ENCODE measurements at places on chromosomes 2 and 18. TPM values are rescaled to one million over a fixed set of nuclear protein-coding genes. Genes with fewer than 3 reads are reported as not detected.
A peak's percentile ranks its signal among the peaks of the same experiment; 100 is the strongest.

DNA sequence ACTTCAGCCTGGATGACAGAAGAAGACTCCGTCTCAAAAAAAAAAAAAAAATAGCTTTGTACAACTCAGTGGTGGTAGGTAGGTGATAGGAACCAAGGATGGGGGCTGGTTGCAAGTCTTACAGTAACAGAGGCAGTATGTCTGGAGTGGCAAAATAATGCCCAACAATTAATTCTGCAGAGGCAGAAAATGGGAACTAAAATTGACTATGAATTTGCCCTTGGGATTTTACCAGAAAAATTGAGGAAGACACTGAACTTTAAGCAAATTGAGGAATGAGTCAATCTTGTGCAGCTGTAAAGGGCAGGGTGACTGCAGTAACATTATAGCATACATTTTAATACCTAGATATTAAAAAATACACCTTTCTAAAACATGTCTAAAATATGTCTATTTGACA lies 292.1 kb upstream of the FBXO11 start:
- no peak overlapping the region for H3K27ac ChIP-seq
- H3K4me3 ChIP-seq: no peak overlapping the region
- H3K36me3 ChIP-seq: no peaks in the 10 kb centered on the region

DNA sequence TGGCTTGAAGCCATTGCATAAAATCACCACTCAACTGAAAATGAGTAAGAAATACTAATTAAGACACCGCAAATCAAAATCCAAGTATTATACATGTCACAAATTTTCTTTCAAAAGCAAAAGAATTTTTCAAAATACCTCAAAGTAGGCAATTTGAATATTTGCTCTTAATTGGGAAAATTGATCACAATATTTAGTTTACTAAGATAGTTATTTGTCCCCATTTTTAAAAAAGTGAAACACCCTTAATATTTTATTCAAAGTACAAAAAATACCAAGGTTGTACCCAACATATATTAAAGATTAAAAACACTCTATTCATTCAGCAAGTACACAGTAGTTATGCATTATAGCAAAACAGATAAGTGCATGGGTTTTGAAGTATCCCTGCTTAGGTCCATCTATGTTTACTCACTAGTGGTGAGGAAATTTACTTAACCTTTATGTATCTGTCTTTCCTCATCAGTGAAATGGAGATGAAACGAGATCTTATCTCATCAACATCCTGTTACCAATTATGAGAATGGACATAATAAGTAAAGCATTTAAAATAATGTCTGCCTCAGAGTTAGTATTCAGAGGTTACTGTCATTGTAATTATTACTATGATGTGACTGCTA lies 35.1 kb downstream of the VPS54 start:
- H3K4me3 ChIP-seq: no peak overlapping the region
- no peaks in the 10 kb centered on the region for H3K4me1 ChIP-seq
- H3K36me3 ChIP-seq: peaks cover 17% of the 10 kb centered on the region
- no peak overlapping the region for H3K27ac ChIP-seq
- no peak for DNase-seq

GRCh38 chr2:72570413-72570812 lies 255.4 kb downstream of the EXOC6B start:
- H3K27me3 ChIP-seq: no peaks in the 10 kb centered on the region
- no peak for DNase-seq
- H3K4me3 ChIP-seq: no peak overlapping the region
- H3K36me3 ChIP-seq: no peaks in the 10 kb centered on the region

- no peaks in the 10 kb centered on the region for H3K27me3 ChIP-seq
- no peak for DNase-seq
- no peaks in the 10 kb centered on the region for H3K36me3 ChIP-seq
- no peaks in the 10 kb centered on the region for H3K4me1 ChIP-seq
- no peak overlapping the region for H3K27ac ChIP-seq
Observed at GRCh38 chr2:190607014-190607597, 41.8 kb upstream of the NAB1 start.

DNA sequence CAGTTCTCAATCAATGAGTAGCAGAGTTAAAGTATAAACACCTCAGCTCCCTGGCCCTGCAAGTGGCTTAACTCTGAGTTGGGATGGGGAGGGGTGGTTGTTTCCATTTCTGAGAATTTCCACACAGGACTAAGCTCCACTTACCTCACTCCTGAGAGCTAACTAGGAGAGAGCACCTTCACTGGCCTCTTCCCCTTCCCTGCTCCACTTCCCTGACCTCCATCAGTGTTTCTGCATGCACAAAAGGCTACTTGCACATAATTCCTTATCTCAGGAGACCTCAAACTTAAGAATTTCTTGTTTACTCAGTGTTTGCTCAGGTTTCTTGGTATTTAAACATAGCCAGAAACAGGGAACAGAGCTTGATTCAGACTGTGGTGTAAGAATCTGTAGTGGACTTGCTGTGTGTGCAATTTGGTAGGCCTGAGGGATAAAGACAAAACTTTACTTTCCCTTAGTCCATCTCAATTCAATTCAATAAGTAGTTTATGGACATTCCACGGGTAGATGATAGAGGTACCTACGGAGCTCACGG lies 97.2 kb downstream of the PID1 start:
- no peaks in the 10 kb centered on the region for H3K36me3 ChIP-seq
- no peak overlapping the region for H3K27ac ChIP-seq
- H3K4me3 ChIP-seq: no peak overlapping the region
- no peaks in the 10 kb centered on the region for H3K27me3 ChIP-seq

- H3K27me3 ChIP-seq: no peaks in the 10 kb centered on the region
- H3K4me1 ChIP-seq: no peaks in the 10 kb centered on the region
- no peak for DNase-seq
- H3K4me3 ChIP-seq: no peak overlapping the region
Observed at GRCh38 chr2:23482607-23483006, 97.6 kb downstream of the KLHL29 start.

DNA sequence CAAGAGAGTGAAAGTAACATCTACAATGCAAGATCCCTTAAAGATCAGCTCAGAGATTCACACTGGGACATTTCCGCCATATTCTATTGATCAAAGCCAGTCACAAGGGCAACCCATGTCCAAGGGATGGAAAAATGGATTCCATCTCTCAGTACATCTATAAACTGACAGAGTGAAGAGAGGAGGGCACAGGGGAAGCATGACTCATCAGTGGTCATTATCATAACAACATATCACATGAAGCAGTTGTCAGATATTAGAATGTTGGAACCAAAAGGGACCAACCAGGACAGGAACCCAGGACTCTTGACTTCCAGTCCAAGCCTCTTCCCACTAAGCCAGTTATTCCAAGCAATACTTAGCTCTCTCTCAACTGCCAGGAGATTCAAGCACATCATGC lies 54.9 kb upstream of the IGFBP2 start:
- H3K27me3 ChIP-seq: no peaks in the 10 kb centered on the region
- no peak overlapping the region for H3K27ac ChIP-seq
- H3K4me1 ChIP-seq: peaks cover 5% of the 10 kb centered on the region
- no peak for DNase-seq
- H3K36me3 ChIP-seq: no peaks in the 10 kb centered on the region

- no peak overlapping the region for H3K27ac ChIP-seq
- no peaks in the 10 kb centered on the region for H3K27me3 ChIP-seq
- no peak for DNase-seq
Observed at GRCh38 chr2:54613794-54614257, 109.6 kb upstream of the EML6 start.

DNA sequence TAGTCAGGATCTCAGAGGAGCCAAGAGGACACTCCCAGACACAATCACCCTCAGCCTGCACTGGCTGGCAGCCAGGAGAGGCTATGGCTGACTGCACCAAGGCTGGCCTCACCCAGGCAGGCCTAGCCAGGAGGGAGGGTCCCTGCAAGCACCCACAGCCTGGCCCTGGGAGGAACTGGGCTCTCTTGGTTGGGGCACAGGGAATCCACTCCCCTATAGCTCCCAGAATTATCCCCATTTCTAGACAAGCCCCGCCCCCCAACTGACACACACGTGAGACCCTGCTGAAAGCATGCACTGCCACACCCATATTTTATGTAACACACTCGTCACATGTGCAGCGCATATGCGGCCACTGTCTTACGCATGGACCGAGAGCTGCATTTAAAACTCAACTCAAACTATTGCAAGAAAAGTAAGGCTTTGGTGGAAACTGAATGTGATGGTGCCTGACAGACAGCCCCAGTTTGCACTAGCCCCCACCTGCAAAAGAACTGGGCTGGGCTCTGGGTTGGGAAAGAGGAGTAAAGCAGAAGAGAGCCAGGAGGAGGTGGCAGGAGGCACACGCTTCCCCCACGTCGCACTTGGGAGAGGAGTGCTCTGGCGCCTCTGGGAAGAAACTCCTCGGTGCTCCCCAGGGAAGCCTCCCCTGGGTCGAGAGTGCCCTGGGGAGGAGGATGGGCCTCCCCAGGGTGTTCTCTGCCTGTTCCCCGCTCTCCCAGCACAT lies 28.9 kb upstream of the ARHGEF4 start:
- H3K4me3 ChIP-seq: no peak overlapping the region
- no peak for DNase-seq
- no peaks in the 10 kb centered on the region for H3K27me3 ChIP-seq

DNA sequence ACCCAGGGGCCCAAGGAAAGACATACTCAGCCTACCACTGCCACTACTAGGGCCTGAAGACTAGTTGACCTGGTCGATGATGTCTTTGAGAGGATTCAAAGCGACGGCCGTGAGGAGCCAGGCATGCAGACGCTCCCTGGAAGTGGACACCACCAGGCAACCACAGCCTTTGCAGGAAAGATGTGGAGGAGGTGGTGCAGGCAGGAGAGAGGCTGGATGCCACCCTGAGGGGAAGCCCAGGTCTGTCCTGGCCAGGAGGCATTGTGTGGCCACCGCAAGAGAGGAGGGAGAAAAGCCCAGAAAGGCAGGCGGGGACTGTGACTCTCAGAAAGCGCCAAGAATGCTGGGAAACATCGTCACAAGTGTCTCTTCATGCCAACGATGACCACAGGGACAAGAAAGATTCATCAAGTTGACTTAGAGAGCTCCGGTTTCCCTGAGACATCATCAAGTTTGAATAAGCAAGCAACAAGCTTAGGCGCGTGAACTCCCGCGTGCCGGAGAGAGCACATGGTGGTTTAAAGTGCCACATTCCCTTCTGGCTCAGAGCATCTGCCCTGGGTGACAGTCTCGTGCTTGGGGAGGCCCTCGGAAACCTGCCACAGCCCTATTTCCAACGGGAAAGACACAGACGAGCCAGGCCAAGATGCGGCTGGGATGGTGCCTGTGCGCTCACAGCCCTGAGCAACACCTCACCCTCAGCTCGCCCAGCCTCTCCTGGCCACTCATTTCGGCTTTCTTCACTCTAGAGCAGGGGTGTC lies 464.5 kb upstream of the SALL3 start:
- no peak overlapping the region for H3K27ac ChIP-seq
- no peak overlapping the region for H3K4me3 ChIP-seq
- no peaks in the 10 kb centered on the region for H3K36me3 ChIP-seq
- H3K4me1 ChIP-seq: no peaks in the 10 kb centered on the region
- DNase-seq: no peak

GRCh38 chr2:41764919-41765318 lies 282.9 kb upstream of the PKDCC start:
- H3K4me1 ChIP-seq: no peaks in the 10 kb centered on the region
- H3K4me3 ChIP-seq: no peak overlapping the region
- no peaks in the 10 kb centered on the region for H3K27me3 ChIP-seq
- no peaks in the 10 kb centered on the region for H3K36me3 ChIP-seq
- DNase-seq: no peak
- H3K27ac ChIP-seq: no peak overlapping the region

DNA sequence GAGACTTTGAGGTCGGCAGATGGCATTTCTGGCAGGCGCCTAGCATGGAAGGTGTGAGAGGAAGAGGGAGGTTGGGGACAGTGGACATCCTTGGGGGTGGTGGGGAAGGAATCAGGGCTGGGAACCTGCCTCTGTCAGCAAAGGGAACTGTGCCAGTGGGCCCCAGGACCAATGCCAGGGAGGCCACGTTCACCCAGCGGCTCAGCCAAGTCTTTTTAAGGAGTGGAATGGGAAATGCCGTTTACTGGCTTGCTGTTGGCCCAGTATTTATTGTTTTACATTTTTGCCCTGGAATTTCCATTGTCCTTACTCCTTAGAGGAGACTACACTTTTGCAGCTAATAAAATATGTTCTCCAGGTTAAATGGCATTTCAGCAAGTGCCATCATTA lies 135.2 kb downstream of the MCFD2 start:
- H3K27me3 ChIP-seq: no peaks in the 10 kb centered on the region
- no peaks in the 10 kb centered on the region for H3K4me1 ChIP-seq
- DNase-seq: no peak
- no peaks in the 10 kb centered on the region for H3K36me3 ChIP-seq
- H3K27ac ChIP-seq: no peak overlapping the region

- H3K27ac ChIP-seq: no peak overlapping the region
- DNase-seq: no peak
- no peaks in the 10 kb centered on the region for H3K27me3 ChIP-seq
- H3K4me1 ChIP-seq: no peaks in the 10 kb centered on the region
- H3K4me3 ChIP-seq: no peak overlapping the region
- H3K36me3 ChIP-seq: no peaks in the 10 kb centered on the region
Observed at GRCh38 chr2:81247648-81248047, 943.1 kb upstream of the LRRTM1 start.

DNA sequence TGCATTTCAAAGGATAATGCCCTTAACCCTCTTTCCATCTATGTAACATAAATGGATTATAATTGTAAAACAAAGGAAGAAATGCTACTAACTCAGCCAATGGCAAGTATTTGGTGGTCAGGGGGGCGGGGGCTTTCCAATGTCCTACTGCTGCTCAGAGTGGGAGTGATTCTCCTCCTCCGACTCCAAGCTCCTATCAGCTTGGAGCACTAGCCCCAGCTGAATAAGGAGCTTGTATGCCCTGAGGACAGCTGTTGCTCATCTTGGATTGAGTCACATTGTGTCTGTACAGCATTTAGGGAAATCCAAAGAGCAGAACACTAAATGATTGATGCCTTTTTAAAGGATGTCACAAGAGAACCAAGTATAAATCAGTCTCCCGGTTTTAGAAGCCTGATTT lies 105.6 kb upstream of the ZNF521 start:
- H3K27ac ChIP-seq: no peak overlapping the region
- H3K4me3 ChIP-seq: no peak overlapping the region
- DNase-seq: no peak

GRCh38 chr2:59993726-59994125 lies 559.7 kb downstream of the BCL11A start:
- no peaks in the 10 kb centered on the region for H3K4me1 ChIP-seq
- no peaks in the 10 kb centered on the region for H3K27me3 ChIP-seq
- H3K27ac ChIP-seq: no peak overlapping the region

- peaks cover 32% of the 10 kb centered on the region for H3K4me1 ChIP-seq
- DNase-seq: peak; percentile 15
- H3K4me3 ChIP-seq: no peak overlapping the region
Observed at GRCh38 chr18:76448256-76449110, 46.6 kb downstream of the ZNF516 start.

DNA sequence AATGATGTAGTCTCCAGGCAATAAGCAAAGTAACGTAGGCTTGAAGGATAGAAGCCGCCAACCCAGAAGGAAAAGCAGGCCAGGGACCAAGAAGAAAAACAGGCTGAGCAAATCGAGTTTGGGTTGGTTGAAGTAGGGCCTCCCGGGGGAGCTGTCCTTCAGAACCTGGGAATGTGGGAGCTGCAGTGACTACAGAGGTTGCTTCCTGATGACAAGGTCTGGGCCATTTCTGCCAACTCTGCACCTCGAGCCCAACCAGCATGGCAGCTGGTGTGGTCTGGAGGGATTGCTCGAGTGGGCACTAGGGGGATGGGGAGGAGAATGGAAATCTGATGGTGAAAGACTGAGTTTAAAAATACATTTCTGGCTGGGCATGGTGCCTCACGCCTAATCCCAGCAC lies 14.1 kb downstream of the ACMSD start:
- H3K36me3 ChIP-seq: no peaks in the 10 kb centered on the region
- no peak for DNase-seq
- H3K27ac ChIP-seq: no peak overlapping the region
- no peak overlapping the region for H3K4me3 ChIP-seq
- no peaks in the 10 kb centered on the region for H3K4me1 ChIP-seq
- no peaks in the 10 kb centered on the region for H3K27me3 ChIP-seq

ACAA2 gene
- total RNA-seq: 47.0 TPM

PLCL1 gene
- 2.8 TPM for total RNA-seq

SCYGR4 gene
- not detected for total RNA-seq

DNAH7 gene
- 0.07 TPM for total RNA-seq

SERPINB11 gene
- total RNA-seq: not detected

TUBA4B gene
- total RNA-seq: not detected
